ENCODE measurements at places on chromosomes 5 and 9.

- no peak for DNase-seq
These were observed 12.9 kb upstream of the WDR38 start for GRCh38 chr9:124840300-124840833.

GRCh38 chr5:1052641-1053390 is 44.2 kb downstream of the NKD2 start:
- no peak for DNase-seq

DNA sequence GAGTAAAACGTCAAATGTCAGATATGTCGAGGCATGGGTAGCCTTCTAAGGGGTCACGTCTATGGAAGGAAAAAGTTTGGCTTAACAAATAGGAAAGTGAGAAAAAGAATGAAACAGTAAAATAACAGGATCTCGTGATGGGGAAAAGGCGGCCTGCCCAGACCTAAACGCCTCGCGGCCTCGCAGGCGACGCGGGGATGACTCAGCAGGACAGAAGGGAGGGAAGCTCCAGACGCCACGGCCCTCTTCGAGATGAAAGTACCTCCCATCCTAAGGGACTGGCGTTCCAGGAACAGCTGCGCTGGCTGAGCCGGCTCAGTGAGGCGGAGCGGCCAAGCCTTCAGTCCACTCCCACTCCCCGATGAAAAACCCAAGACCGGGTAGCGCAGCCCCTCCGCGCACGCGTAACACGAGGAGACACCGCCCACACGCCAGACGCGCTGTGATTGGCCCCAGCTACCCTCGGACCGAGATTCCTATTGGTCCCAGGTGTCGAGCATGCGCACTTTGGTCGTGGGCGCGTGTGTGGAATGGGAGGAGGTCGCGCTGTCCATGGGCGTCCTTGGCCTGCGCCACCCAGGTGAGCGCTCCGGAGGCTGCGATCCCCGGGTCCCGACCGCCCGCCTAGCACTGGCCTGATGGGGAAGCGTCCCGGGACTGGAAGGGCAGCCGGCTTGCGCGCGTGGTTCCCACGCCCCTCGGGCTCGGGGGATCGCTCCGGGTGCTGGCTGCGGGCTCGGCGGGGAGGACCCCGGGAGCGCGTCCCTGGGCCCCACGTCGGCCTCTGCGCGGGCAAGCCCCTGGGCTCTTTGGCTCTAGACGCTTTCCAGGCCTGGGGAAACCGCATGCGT is 588.5 kb downstream of the MTRR start:
- peak; percentile 57 for DNase-seq

DNA sequence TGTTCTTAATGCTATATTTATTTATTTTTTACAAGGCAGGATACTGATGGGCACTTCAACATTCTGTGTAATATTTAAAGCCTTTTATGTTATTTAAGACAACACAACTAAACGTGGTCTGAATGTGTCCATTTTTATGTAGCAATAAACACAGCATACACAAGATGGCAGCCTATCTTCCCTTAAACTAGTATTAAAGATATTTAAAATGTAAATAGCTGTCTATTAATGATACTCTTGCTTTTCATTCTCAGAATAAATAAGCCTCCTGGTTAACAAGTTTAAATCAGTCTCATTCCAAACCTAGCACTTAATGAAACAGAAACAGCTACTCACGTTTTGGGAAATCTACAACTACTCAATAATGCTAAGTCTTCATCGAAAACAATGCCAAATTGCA is 315.7 kb downstream of the MCTP1 start:
- no peak for DNase-seq

GRCh38 chr9:29730163-29730562 is 2156.9 kb upstream of the C9orf72 start:
- DNase-seq, result no peak

GRCh38 chr5:41967401-41967800 is 42.3 kb downstream of the FBXO4 start:
- peak; percentile 44 for DNase-seq

- DNase-seq, result no peak
These were observed 344.5 kb downstream of the EBF1 start for GRCh38 chr5:158755221-158755620.

GRCh38 chr5:110402562-110402961 is 323.9 kb downstream of the TMEM232 start:
- no peak for DNase-seq

- DNase-seq, result no peak
These were observed 36.4 kb downstream of the PIK3R1 start for GRCh38 chr5:68251804-68252522.

DNA sequence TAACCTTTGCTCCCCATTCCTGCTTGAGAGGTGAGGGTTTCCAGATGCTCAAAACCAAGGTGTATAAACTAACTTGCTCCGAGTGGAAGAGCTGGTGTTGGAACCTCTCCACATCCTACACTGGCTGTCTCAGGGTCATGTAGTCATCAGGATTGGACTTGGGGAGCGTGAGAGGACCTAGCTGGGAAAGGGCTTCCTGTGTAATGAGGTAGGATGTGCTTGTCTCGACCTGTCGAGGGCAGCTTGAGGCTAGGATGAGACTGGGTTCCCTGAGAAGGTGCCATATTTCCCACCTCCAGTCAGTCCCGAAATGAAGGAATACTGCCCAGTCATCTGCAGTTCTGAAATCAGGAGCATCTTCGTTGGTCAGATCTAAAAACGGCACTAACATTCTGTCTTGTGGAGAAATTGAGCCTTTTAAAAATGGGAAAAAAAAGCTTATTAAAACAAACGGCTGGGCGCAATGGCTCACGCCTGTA is 1.3 kb downstream of the CCNI2 start:
- no peak for DNase-seq

- no peak for DNase-seq
These were observed 9.7 kb upstream of the MEF2C start for GRCh38 chr5:88892669-88893068.

- DNase-seq, result no peak
These were observed 138.1 kb upstream of the HMHB1 start for GRCh38 chr5:143673676-143674468.

DNA sequence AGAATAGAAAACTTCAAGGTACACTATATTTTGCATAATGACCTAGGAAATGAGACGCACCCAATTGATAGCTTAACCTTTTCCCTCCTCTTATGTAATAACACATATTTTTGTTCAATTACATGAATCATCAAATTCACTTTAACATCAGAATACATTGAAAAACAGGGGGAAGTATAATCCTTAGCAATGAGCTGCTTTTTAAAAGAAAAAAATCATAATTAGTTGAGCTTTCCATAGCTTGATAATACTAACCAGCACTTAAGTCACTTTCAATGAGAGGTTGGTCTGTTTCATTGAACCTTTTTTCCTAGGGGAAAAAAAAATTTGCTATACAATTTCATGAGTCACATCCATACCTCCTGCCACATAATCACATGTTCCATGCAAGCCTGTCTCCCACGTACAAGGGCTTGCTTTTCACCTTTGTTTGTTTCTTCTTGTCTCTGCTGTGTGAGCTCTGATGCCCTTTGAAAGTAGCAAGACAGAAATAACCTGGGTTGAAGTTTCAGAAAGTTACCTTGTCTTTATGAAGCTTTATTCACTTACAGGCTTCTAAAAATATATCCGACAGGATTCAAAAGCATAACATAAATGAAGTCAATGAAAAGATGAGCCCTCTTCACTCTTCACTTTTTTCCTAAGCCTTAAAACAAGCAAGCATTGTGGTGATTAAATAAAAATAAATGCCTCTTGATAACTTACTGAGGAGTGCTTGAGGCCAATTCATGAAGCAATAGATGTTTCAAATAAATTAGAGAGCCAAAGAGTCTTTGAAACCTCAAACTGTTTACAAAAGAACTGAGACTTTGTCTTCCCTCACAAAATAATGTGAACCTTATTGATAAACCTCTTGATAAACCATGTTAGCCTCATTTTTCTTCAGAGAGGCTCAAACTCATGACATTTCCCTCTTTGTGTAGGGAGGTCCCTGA is 108.5 kb downstream of the FEM1C start:
- no peak for DNase-seq

DNA sequence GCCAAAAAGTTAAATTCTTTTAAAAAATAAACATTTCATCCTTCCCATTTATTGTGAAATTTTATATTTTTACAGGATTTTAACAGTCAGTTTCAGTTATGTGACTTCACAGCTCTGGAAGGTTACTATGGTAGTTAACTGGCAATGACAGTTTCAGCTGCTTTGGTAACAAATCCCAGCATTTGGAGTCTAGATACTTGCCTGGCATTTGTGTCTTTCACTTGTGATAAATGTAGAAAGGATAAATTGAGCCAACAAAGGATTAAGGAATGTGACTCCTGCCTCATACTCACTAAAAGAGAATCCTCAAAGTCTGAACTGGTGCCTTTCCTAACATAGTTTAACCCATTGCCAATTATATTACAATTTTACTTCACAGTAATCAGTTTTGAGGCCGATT is 315.5 kb downstream of the FER start:
- DNase-seq, result no peak

DNA sequence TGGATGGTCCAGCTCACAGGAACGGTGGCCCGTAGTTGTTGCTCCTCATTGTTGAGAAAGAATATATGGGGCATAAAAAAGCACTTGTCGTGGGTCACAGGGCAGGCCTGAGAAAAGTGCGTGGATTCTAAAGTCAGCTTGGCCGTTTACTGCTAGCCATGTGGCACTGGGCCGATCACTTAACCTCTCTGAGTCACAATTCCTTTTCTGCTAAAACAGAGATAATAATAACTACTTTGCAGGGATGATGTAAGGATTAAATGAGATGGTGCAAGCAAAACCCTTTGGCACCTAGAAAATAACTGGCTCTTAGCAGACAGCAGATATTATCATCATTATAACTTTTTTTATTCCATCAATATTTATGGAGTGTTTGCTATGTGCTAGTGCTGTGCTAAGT is 579.7 kb downstream of the CCDC171 start:
- DNase-seq, result no peak

DNA sequence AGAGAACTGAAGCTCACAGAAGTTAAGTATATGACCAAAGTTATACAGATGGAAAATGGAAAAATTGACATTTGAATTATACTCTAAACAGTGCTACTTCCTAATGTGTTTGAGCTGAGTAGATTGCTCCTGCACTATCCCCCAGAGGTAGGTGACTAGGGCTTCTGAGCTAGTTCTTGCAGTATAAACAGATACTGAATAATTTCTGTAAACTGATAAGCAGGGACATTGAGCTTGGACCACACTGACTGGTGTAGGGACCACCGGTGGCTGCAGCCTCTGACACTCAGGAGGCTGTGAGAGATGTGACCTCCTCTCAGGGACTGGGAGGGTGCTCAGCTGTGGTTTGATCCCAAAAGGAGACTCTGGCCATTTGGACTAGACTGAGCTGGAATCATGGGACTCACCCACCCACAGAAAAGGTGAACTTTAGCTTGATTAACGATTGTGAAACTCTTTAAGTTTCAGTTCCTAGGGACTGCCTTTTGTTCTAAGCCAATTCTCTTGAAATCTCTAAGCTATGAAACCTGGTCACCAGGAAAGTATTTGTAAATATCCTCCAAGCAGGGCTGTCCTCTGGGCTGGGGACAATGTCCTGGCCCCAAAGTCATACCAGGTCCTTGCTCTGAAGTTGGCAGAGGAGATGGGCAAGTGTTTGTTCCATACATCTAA is 291.5 kb downstream of the SEC61B start:
- no peak for DNase-seq

DNA sequence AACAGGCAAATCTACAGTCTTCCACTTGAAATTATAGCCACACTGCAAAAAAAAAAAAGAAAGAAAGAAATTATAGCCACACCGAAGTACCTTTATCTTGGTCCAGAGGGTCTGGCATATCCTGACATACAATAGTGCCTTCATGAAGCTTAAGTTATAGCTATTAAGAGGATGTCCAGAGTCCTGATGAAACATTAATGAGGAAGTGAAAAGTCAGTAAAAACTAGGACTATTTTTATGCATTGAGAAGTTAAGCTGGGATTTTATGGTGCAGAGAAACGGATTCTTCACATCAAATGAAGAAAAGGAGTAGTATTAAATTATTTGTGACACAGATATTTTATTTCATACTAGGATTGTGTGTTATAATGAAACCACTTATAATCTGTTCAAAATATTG is 123.9 kb downstream of the SV2C start:
- DNase-seq, result no peak

All from epithelial cell of proximal tubule (primary cell).